ENCODE measurements at places on chromosomes 7 and 10.

DNA sequence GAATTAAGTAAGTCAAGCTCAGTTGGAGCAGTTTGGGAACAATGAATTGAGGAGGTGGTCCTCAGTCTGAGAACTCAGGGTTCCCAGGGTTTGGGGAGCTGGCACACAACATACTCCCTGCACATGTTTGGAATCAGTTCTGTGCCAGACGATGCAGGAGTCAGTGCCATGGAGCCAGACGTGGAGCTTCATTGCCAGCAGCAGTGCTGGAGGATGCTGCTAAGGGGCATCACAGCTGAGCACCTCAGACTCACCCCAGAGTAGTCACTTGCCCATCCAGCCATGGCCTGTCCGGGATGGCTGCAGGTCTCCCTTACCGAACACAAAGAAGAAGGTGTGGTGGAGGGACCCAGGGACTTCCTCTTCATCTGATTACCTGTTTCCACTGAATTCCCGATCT, 7.9 kb downstream of the GIMAP5 start:
- no peak for DNase-seq

DNA sequence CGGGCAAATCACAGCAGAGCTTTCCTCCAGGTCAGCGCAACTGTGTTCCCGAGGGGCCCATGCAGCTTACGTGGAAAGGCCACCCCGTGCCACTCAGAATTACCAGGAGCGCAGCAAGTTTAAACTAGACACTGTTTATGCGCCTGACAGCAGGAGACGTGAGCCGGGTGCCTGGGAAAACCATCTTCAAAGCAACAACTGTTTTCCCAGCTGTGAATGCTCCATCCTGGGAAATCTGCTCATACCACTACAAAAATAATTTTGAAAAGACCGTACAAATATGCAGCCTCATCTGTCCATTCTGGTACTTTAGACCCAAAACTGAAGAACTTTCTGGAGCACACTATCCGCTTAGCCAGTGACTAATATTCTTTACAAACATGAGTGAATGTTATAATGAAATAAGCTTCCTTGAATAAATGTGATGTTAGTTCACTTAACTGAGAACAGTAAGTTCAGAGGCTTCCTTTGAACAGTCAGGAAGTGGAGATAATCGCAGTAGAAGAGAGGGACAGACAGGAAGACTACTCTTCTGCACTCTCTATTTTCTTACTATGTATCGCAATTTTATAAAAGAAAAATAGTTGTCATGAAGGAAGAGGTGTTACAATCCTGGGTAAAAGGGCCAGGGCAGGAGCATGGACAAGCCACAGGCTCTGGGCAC, 16.7 kb downstream of the GPER1 start:
- DNase-seq: no peak

GRCh38 chr10:86540016-86540415, 18.4 kb upstream of the WAPL start:
- DNase-seq: no peak

- peak; percentile 92 for DNase-seq
Measured at GRCh38 chr7:104983578-104984539, 30.1 kb upstream of the KMT2E start.

DNA sequence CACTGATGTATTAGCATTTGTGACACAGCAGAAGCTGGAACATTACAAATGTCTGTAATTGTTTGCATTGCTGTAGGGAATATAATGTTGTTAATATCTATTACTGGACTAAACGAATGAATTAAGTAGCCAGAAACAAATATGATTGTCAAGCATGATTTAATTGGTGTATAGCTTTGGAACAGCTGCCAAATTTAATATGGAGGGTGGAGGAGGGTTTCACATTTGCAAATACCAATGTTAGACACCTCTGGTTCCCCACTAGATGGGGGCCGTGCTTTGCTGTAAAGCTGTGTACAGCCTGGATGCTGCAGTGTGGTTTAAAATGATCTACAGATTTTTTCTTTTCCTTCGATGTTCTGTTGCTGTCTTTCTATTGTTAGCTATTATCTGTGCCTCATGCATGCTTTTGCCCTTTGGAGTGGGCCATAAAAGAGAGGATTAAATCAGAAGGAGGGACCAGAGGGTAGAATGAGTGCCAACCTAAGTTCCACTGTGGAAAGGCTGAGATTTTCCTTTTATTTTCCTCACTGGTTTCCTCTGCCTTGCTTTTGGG, 23.1 kb downstream of the DNAJB9 start:
- DNase-seq: peak; percentile 86

DNA sequence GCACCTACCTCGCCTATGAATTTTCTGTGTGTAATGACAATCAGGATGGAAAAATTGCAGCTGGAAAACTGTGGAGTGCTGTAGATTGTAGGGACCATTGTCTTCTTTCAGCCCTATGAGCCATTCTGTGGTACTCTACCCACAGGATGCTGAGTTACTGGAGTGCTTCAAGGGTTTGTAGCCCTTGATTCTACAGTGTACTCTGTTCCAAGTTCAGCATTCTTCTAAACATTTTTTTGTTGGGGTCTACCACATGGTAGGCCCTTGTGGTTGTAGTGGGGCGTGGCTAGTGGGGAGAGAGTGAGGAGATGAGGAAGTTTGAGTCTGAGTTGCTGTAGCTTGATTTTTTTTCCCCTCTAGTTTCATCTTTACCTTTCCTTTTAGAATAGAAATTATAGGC, 33.5 kb downstream of the REEP3 start:
- no peak for DNase-seq

- DNase-seq: no peak
Measured at GRCh38 chr7:45685619-45686240, 111.6 kb downstream of the ADCY1 start.

DNA sequence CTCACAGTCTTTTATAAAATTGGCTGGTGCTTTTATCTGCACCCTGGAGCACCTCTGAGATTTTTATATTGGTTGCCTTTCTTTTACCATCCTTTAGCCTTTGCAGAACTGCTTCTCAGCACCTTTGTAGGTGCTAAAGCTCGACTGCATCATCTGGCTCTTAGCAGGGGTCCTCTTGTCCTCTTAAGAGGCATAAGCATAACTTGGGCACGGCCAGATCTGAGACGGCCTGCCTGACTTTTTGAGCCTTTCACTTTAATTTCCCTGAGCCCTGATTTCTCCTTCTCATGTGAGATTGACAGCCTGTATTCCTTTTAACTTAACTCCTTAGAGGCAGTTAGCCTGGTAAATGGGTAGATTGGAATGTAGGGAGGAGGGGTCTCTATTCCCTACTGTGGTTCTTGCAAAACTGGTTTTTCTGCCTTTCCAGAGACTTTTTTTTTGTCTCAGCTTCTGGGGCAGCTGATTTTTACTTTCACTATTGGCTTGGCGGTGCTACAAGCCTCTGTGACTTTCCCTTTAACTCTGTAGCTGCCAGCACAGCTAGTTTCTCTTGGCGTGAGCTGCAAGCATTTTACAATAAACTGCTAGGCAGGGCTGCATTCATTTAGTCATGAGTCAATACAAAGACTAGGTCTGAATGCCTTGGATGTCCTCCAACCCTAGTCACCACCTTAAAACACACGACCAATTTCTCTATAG, 24.0 kb downstream of the ZPBP start:
- DNase-seq: no peak

DNA sequence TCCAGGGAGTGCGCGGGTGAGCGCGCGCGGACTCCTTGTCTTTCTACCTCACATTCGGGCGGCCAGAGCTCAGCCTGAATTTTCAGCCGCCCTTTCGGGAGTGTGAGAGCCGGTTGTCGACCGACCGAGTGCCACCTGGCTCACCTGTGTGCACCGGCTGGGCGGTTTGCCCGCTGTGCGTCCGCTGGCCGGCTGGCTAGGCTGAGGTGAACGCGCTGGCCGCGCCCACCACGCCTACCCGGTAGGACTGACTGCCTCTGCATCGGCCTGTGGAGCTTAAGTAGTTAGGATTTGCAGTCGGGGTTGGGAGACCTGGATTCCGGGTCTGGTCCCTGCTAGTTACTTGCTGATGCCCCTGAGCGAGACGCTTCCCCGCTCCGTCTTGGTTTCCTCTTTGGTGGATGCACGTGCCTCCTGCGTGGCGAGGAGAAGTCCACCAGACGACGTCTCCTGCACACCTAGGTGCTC, 553 bp downstream of the TSPAN15 start:
- DNase-seq: no peak

DNA sequence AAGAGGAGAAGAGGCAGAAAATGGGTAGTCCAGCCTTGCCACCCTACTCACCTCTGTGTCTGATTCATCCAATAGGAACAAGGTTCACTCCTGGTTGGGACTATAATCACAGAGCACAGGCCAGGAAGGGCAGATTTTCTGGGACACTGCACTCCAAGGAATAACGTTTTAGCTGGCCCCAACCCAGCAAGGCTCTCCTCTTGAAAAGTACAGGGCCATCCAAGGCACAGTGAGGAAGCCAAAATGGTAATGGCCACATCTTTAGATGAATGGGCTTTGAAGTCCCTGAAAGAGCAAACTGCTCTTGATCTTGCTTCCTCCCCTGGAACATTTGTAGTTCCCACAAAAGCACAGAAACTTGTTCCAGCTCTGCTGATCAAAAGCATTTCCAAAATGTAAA, 149.4 kb downstream of the GRM3 start:
- no peak for DNase-seq

DNA sequence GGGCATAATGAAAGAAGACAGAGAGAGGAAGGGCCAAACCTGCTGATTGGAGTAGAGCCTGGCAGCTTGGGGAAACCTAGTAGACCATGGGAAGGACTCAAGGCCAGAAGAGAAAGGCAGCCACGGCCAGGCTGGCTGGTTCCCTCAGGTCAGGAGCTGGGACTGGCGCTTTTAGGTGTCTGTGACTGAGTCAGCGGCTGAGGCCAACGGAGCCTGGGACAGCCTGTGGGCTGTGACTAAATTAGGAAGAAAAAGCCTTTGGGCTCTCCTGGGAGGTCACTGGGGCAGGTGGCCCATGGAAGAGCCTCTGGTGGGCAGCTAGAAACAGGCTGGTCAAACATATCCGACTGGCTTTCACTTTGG, 108.9 kb upstream of the PDCD4 start:
- no peak for DNase-seq

GRCh38 chr7:158268816-158269535, 318.6 kb downstream of the PTPRN2 start:
- DNase-seq: no peak

DNA sequence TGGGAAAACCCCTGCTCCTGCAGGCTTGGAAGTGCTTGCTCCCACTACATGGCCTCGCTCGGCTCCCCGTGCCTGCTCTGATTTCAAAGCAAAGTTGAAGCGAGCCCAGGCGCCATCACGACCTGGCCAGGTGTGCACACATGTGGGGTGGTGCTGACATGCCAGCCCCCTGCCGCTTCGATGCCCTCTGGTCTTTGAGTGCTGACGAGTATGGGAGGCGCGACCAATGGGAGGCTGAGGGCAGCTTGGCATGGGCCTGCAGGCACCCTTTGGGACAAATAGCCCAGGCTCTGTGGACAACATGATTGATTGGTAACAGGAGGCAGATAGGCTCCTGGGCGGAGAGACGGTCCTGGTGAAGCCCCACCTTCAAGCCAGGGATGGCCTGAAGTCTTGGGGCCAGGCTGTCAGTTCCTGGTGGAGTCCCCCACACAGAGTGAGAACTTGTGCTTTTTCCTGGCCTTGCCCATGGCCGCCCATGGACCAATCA, 252.4 kb upstream of the SEMA3A start:
- no peak for DNase-seq

GRCh38 chr7:53350241-53350640, 314.8 kb downstream of the POM121L12 start:
- DNase-seq: no peak

DNA sequence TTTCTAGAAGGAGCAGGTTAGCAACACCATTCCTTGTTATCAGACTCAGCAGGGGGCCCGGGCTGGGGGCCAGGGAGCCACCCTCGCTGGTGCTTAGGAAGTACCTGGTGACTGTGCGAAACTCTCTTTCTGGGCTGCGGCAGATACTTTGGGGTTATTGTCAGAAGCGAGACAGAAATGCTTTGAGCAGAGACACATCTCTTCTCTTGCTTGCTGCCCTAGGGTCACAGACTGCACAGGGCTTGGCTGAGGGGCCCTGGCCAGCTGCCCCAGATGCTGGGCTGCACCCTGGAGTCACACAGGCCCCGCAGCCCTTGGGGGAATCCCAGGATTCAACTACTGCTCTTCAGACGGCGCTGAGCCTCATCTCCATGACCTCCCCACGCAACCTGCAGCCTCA, 91.9 kb downstream of the WDFY4 start:
- no peak for DNase-seq

- peak; percentile 89 for DNase-seq
Measured at GRCh38 chr7:132276976-132277725, 299.1 kb downstream of the PLXNA4 start.

- DNase-seq: no peak
Measured at GRCh38 chr10:17256627-17257026, 28.6 kb downstream of the VIM start.

DNA sequence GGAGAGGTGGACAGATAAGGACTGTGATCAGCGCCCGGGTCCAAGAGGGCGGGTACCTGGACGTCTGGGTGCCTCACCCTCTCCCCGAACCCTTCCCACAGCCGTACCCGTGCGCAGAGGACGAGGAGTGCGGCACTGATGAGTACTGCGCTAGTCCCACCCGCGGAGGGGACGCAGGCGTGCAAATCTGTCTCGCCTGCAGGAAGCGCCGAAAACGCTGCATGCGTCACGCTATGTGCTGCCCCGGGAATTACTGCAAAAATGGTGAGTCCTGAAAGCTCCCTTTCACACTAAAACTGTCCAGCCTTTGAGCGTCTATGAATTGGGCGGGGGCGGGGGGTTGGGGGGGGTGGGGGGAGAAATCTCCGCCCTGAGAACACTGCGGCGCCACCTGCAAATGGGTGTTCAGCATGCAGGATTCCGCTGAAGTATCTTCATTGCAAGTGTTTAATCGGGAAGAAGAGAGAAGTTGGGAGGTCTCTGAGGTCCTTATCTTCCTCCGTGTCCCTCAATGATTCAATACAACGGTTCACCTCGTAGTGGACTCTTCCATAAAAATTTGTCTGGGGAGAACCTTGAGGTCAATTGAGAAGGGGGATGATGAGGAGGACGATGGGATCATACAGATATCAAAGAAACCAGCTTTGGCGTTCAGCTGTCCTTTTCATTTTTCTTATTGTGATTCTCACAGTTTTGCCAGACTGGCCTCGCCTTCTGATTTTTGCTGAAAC, 906 bp downstream of the DKK1 start:
- no peak for DNase-seq

GRCh38 chr7:163971-164881, 28.1 kb upstream of the FAM20C start:
- DNase-seq: no peak

DNA sequence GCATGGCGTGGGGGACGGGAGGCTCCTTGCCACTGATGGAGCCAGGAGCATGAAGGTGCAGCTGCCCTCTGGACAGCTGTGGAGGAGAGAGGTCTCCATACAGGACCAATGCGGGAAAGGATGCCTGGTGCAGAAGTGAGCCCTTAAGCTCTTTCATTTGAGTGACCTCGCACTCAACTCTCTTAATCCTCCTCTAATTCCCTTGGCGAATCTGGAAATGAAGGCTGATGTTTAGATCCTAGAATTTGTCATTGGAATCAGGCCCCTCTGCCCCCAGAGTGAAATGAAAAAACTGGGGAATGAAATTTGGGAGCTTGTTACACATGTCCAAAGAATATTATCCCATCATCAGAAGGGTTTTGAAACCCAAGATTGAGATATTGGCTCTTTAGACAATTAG, 639.5 kb downstream of the LRMDA start:
- DNase-seq: no peak

GRCh38 chr7:87310790-87311419, 34.6 kb upstream of the CROT start:
- no peak for DNase-seq
